ENCODE measurements at places on chromosomes 5 and 9. TPM values are rescaled to one million over a fixed set of nuclear protein-coding genes. Genes with fewer than 3 reads are reported as not detected.

GRCh38 chr5:34585601-34586104, 70.5 kb upstream of the RAI14 start:
- no peak for DNase-seq
- no peaks in the 10 kb centered on the region for H3K27me3 ChIP-seq
- H3K4me1 ChIP-seq = peaks cover 4% of the 10 kb centered on the region
- H3K27ac ChIP-seq = no peak overlapping the region
- H3K4me3 ChIP-seq = no peak overlapping the region

- no peaks in the 10 kb centered on the region for H3K36me3 ChIP-seq
- peak overlapping the region; percentile 7 for H3K4me3 ChIP-seq
- peaks cover 5% of the 10 kb centered on the region for H3K4me1 ChIP-seq
- DNase-seq = no peak
- H3K27ac ChIP-seq = peak overlapping the region; percentile 59
- H3K27me3 ChIP-seq = no peaks in the 10 kb centered on the region
These were observed 18.5 kb upstream of the CDC42SE2 start for GRCh38 chr5:131245312-131245711.

DNA sequence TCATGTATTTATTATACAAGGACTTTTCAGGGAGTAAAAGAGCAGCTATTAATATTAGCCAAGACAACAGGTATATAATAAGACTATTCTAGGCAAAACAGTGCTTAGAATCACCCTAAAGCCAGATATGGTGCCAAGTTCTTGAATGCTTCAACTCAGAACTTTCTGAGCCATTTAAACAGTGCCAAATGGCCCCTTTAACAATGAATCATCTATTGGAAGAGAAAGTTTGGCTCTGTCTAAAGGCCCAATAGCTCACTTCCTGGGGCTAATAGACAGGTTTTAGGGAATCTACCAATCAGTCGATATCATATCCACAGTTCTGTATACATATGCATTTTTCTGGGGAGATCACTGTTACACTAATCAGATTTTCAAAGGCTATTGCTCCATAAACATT, 42.9 kb downstream of the ZNF474 start:
- H3K4me3 ChIP-seq = no peak overlapping the region
- no peaks in the 10 kb centered on the region for H3K36me3 ChIP-seq
- no peak overlapping the region for H3K27ac ChIP-seq
- no peaks in the 10 kb centered on the region for H3K27me3 ChIP-seq
- no peak for DNase-seq

DNA sequence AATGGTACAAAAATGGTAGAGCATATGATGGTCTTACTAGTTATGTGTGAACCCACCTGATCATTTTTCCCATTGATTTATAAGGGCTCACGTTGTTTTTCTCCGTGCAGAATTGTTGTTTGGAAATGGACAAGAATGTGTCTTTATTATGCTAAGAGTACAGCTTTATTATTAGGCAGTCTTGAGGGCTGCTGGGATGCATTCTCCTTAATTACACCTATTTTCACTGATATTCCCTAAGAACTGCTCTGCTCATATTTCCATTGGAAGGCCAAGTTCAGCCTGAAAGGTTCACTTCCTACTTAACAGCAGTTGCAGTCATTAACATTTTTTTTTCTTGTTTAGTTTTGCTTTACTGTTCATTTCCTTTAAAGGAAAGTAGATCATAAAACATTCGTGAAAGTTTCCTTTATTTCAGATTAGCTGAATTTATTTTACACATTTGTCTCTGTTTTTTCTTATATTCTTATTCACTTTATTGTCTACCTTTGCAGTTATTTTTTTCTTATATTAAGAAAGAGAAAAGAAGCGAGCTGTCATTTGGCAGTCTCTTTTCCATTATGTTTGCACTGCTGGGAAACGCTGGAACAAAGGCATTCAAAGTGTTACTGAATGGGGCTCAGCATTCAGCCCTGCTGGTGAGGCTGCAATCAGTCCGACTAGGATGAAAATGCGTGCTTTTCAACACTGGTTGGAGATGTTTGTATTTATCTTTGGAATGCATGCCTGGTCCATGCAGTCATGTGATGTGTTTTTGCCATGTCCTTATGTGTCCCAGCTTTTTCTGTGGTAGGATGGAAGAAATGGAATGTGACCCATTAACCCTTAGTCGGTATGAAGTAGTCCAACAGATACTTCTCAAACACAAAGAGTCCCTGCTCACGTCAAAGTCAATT, 602.7 kb upstream of the ZNF608 start:
- H3K27ac ChIP-seq = no peak overlapping the region
- H3K36me3 ChIP-seq = no peaks in the 10 kb centered on the region
- no peaks in the 10 kb centered on the region for H3K27me3 ChIP-seq
- H3K4me1 ChIP-seq = no peaks in the 10 kb centered on the region
- no peak overlapping the region for H3K4me3 ChIP-seq
- no peak for DNase-seq

Gene IFNK
- not detected for total RNA-seq

Gene SHOC1
- total RNA-seq = 36.8 TPM

DNA sequence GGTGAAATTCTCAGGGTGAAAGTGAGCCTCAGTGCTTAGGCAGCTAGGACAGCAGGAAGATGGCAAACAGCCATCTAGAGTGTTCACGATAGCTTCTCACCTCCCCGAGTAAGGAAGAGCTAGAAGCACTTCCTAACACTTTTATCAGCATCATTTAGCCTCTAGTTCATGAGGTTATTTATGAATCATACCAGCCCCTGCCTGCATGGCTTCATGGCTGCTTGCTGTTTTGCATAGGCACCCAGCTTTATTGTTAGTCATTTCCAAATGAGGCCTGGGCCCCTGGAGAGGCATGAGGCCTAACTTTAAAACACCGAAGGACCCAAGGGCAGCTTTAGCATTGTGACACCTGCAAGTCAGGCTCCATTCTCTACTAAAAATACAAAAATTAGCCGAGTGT, 134.9 kb upstream of the PANK3 start:
- no peak overlapping the region for H3K27ac ChIP-seq
- H3K36me3 ChIP-seq = no peaks in the 10 kb centered on the region
- DNase-seq = no peak

GRCh38 chr9:27561685-27562084, 11.6 kb downstream of the C9orf72 start:
- H3K4me3 ChIP-seq = no peak overlapping the region

GRCh38 chr5:8907168-8907868, 638.6 kb downstream of the SEMA5A start:
- no peak for DNase-seq
- H3K36me3 ChIP-seq = no peaks in the 10 kb centered on the region
- no peak overlapping the region for H3K4me3 ChIP-seq
- H3K27ac ChIP-seq = no peak overlapping the region
- H3K4me1 ChIP-seq = no peaks in the 10 kb centered on the region
- no peaks in the 10 kb centered on the region for H3K27me3 ChIP-seq

DNA sequence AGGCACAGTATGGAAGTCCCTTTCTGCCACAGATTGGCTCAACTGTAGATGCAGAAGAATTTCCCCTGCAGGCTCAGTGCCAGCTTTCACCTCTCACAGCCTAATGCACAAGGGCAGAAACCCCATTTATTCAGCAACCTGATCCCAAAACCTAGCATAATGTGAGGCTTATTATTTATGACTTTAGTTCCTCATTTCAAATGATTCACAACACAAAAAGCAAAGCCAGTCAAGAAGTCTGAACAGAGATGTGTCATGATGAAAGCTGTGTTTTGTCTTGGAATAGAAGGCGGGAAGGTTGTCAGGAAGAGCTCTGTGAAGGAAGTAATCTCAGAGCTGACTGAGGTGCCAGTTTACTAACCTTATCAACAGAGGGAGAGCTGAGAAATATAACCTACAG, 369.7 kb downstream of the LRRC70 start:
- no peak overlapping the region for H3K27ac ChIP-seq
- H3K4me3 ChIP-seq = no peak overlapping the region
- H3K27me3 ChIP-seq = no peaks in the 10 kb centered on the region
- DNase-seq = no peak

GRCh38 chr9:91711755-91712601, 238.1 kb downstream of the ROR2 start:
- no peaks in the 10 kb centered on the region for H3K27me3 ChIP-seq
- H3K36me3 ChIP-seq = no peaks in the 10 kb centered on the region
- H3K4me1 ChIP-seq = no peaks in the 10 kb centered on the region

- no peaks in the 10 kb centered on the region for H3K36me3 ChIP-seq
- H3K4me1 ChIP-seq = no peaks in the 10 kb centered on the region
- H3K27me3 ChIP-seq = no peaks in the 10 kb centered on the region
These were observed 52.3 kb upstream of the FAM120AOS start for GRCh38 chr9:93505541-93506132.

Gene ZFP37
- total RNA-seq = 3.4 TPM

GRCh38 chr5:76582230-76583162, 40.7 kb downstream of the F2RL2 start:
- no peaks in the 10 kb centered on the region for H3K36me3 ChIP-seq
- H3K27me3 ChIP-seq = no peaks in the 10 kb centered on the region
- H3K4me3 ChIP-seq = no peak overlapping the region
- H3K27ac ChIP-seq = no peak overlapping the region
- no peak for DNase-seq

- H3K4me1 ChIP-seq = no peaks in the 10 kb centered on the region
- H3K27ac ChIP-seq = no peak overlapping the region
- H3K27me3 ChIP-seq = no peaks in the 10 kb centered on the region
- no peaks in the 10 kb centered on the region for H3K36me3 ChIP-seq
- H3K4me3 ChIP-seq = no peak overlapping the region
These were observed 420.6 kb downstream of the CTNND2 start for GRCh38 chr5:11483630-11484029.

Gene NFIB
- total RNA-seq = 34.7 TPM

Gene SCGB3A2
- not detected for total RNA-seq

DNA sequence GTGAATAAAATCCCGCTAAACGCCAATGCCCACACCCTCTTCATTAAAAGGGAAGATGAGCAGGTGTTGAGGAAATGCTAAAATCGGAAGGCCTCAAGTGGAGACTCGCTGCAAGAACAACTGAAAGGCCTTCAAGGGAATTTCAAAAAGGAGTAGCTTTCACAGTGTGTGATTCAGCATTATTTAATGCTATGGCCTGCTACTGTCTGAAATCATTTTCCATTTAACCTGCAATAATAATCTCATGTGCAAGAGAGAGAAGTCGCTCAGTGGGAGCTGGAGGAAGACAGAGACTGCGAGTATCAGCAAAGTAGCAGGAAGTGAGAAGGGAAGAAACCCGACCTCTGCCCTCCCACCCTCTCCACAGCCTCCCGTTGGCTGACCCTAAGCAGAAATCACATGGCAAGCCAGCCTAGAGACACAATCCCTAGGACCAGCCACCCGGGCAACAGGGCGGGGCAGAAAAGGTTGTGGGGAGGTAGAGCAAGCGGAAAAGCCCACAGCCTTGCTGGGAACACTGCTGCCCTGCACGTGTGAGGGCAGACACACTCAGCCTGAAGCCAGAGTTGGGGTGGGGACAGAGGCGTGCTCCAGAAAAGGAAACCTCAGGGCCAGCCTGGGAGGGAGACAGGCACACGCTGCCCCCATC, 39.9 kb upstream of the CTSL start:
- H3K27me3 ChIP-seq = no peaks in the 10 kb centered on the region
- H3K36me3 ChIP-seq = no peaks in the 10 kb centered on the region
- H3K27ac ChIP-seq = no peak overlapping the region
- no peak overlapping the region for H3K4me3 ChIP-seq
- no peak for DNase-seq

Gene CDX1
- total RNA-seq = 3.4 TPM

DNA sequence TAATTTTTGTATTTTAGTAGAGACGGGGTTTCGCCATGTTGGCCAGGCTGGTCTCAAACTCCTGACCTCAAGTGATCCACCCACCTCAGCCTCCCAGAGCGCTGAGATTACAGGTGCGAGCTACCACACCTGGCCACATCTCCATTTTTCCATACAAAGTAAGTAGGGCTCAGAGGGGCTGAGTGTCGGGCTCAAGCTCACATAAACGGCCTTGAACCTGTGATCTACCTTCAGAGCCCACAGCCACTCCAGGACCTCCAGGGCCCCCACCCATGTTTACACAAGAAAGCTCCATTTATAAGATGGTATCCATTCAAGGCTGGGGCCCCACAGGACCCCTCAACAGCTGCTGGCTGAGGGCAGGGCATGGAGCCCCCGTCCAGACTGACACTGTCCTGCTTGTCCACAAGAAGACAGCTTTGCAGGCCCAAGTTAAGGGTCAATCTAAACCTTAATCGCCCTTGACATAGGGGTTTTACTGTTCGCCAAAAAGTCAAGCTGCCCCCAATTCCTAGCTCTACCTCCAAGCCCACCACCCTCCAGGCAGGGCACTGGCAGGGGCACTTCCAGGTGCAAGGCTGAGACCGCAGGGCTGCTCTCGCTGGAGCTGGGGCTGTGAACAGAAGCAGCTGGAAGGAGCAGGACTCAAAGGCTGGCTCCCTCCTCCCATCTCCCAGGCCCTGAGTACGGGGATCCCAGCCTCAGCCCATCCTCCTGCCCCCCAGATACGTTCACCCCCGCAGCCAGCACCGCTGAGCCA, 18.9 kb downstream of the FAM78A start:
- H3K36me3 ChIP-seq = no peaks in the 10 kb centered on the region
- H3K4me3 ChIP-seq = no peak overlapping the region
- peaks cover 17% of the 10 kb centered on the region for H3K4me1 ChIP-seq
- no peak for DNase-seq
- no peaks in the 10 kb centered on the region for H3K27me3 ChIP-seq
- no peak overlapping the region for H3K27ac ChIP-seq

Gene TARS1
- total RNA-seq = 36.7 TPM

- no peak overlapping the region for H3K27ac ChIP-seq
- H3K36me3 ChIP-seq = no peaks in the 10 kb centered on the region
- no peak for DNase-seq
- no peaks in the 10 kb centered on the region for H3K4me1 ChIP-seq
- no peaks in the 10 kb centered on the region for H3K27me3 ChIP-seq
These were observed 114.1 kb upstream of the LPCAT1 start for GRCh38 chr5:1637639-1638481.

Gene PROB1
- total RNA-seq = 2.7 TPM

GRCh38 chr9:108113596-108113995, 624.0 kb upstream of the KLF4 start:
- H3K36me3 ChIP-seq = no peaks in the 10 kb centered on the region
- H3K27ac ChIP-seq = no peak overlapping the region
- H3K4me1 ChIP-seq = no peaks in the 10 kb centered on the region
- no peaks in the 10 kb centered on the region for H3K27me3 ChIP-seq
- DNase-seq = no peak

DNA sequence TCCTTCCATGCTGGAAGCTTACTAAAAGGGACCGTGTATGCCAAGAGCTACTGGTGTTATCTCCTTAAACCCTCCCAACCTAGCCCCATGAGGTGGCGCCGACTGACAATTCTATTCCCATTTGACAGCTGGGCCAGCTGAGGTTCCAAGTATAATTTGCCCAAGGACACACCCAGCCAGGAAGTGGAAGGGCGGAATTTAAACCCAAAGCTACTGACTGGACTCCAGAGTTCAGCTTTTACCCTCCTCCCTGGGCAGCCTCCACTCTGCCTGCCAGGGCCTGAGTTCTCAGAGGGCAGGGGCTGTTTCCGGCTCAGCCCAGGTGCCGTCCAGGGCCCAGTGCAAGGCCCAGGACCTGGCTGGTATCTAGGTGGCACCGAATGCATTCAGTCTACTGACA, 71.8 kb downstream of the C9orf50 start:
- no peak for DNase-seq
- H3K4me1 ChIP-seq = peaks cover 26% of the 10 kb centered on the region
- H3K4me3 ChIP-seq = peak overlapping the region; percentile 63
- peak overlapping the region; percentile 75 for H3K27ac ChIP-seq
- H3K27me3 ChIP-seq = no peaks in the 10 kb centered on the region

Gene PCDHA5
- total RNA-seq = 1.7 TPM

Gene DNM1
- 8.0 TPM for total RNA-seq

Gene SLIT3
- total RNA-seq = 4.8 TPM
